ENCODE measurements at places on chromosomes 12 and 14.

DNA sequence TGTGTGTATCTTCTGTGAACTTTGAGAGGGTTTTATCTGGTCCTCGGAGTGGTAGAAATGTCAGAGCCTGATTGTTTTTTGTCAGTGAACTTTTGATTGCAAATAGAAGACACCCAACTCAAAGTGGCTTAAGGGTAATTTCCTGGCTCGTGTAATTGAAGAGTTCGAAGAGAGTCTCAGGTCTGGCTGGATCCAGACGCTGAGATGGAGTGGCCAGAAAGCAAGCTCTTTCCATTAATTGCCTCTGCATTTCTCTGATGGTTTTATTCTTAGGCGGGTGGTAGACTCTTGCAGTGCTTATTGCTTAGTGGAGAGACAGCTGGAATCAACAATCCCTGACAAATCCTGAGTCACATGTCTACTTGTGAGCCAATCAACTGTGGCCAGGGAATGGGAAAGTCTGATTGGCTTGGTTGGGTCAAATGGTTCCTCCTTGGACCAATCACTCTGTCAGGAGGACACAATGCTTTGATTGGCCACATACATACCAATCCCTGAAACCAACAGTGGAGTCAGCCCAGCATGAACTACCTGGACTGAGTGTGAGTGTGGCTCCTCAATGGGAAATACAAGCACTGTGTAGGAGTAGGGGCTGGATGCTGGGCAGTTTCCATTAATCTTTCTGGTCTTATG is 330.5 kb downstream of the AACS start:
- no peak for DNase-seq

DNA sequence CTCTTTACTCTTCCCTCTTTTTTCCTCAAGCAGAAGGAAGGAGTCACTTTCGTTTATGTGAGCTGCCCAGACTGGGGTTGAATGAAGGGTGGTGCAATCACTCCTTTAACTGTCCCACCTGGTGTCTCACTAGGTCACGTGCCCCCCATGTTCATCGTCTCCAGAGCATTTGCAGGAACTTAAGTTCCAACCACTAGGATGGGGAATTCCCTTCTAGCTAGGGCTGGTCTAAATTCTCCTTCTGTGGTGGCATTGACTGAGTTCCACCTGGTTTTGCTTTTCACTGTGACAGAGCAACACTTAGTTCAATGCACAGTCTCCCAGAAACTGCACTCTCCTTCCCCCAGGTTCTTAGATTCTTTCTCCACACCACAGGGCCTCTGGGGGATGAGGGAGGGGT is 9.5 kb downstream of the FANCM start:
- no peak for DNase-seq

- no peak for DNase-seq
These were observed 117.5 kb downstream of the NPAS3 start for GRCh38 chr14:33056213-33056612.

DNA sequence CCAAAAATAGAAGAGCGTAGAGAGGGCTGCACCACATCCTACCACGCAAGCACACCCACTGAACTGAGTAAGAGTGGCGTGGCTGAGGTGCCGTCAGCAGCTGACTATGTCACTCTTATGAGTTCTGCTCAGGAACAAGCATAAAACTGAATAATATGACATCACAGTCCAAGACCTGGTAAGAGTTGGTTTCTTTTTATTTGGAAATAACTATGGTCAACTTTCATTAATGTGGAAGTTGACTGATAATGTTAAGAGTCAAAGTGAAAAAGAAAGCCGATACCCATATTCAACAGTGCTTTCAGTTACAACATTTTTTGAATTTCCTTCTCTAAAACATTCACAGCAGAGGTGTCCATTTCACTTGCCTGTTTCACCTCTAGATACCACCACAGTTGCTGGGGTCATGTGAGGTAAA is 44.6 kb downstream of the GNS start:
- no peak for DNase-seq

DNA sequence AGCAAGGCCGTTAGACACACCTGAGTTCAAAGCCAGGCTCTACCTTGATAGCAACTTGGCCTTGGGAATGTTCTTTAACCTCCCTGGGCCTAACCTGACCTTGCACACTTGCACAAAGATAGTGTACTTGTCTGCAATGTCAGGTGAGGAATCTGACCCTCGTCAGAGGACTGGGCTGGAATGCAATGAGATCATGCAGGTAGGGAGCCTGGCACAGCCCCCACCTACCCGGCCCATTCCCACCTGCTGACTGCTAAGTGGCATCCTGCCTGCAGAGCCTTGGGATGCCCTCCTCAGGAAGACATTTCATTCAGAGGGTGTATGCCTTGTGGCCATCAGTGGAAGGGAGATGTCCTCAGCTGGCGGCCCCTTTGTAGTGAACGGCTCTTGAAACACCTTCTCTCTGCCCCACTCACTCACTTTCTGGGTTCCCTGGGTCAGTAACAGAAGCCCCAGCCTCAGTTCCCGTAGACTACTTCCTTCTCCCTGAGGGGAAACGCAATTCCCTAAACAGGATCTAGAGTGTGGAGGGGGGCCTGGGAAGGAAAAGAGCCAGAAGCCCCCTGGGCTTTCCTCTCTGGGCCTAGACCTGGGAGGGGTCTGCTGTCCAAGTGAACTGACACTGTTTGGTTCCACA is 68.0 kb upstream of the DICER1 start:
- no peak for DNase-seq

All from activated CD4-positive, alpha-beta T cell treated with anti-CD3 and anti-CD28 coated beads for 24 hours (primary cell).